HFF-Myc (cell line): ENCODE measurements at places on chromosomes 16 and 17.

GRCh38 chr16:70157477-70158260 lies 15.9 kb upstream of the CLEC18C start:
- no peak for DNase-seq

DNA sequence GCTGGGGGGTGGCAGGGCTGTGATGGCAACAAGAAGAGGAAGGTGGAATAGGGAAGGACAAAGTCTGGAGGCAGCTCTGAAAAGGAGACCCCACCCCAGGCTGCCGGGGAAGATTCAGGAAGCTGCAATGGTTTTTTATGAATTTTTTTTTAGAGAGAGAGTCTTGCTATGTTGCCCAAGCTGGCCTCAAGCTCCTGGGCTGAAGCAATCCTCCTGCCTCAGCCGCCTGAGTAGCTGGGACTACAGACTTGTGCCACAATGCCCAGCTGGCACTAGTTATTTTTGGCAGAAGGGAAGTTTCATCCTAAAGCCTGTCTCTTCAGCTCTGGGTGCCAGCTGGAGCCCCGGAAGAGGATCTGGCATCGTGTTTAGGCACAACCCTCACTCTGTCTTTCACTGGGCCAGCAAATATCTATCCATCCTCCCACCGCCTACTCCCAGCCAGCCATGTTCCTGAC lies 1.3 kb upstream of the CES3 start:
- DNase-seq: no peak

DNA sequence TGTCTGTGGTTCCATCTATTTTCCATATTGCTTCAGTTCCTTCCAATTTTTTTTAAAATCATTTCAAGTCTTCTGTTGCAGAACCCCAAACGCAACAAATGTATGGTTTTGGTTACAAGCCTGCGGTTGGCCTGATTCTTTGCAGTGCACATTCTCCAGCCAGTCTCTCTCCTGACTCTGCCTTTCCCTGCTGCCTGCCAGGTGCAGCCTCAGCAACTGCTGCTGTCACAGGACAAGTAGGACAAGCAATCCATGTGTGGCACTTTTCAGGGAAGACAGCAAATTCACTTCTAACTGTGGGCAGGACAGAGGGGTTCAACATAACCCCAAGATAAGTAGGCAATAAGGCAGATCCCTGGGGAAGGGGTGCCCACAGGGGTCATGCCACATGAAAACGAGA lies 24.2 kb downstream of the EMP2 start:
- no peak for DNase-seq

GRCh38 chr17:13292291-13292690 lies 274.5 kb upstream of the ELAC2 start:
- no peak for DNase-seq
